ENCODE measurements at places on chromosomes 1 and 21. TPM values are rescaled to one million over a fixed set of nuclear protein-coding genes. Genes with fewer than 3 reads are reported as not detected.

DNA sequence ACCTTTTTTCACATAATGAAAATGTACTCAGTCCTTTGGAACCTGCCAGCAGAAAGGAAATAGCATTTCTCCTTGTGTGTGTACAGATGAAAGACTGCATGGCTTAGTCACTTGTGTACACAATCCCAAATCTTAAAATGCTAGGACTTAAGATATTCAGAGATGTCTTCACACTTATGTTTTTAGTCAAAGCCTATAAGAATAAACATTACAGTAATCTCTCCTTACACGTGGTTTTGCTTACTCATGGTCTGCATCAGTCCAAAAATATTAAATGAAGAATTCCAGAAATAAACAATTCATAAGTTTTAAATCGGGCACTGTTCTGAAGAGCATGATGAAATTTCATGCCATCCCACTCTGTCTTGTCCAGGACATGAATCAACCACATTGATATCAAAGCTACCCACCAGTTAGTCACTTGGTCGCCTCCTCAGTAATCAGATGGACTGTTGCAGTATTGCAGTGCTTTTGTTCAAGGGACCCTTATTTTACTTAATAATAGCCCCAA, 75.7 kb upstream of the RRP15 start:
- H3K36me3 ChIP-seq = no peaks in the 10 kb centered on the region
- no peak for DNase-seq
- H3K4me3 ChIP-seq = no peak overlapping the region
- no peaks in the 10 kb centered on the region for H3K4me1 ChIP-seq

GRCh38 chr1:94672934-94673333, 131.4 kb upstream of the F3 start:
- H3K4me1 ChIP-seq = no peaks in the 10 kb centered on the region
- no peak for DNase-seq
- H3K27me3 ChIP-seq = no peaks in the 10 kb centered on the region
- H3K4me3 ChIP-seq = no peak overlapping the region
- no peaks in the 10 kb centered on the region for H3K36me3 ChIP-seq

Gene CRABP2
- 6.6 TPM for total RNA-seq

Gene LACTBL1
- total RNA-seq = not detected

Gene SYT14
- 3.9 TPM for total RNA-seq

Gene CFHR5
- total RNA-seq = not detected

Gene TCHH
- 0.28 TPM for total RNA-seq

Gene PADI1
- total RNA-seq = not detected

Measured in adrenal gland (tissue), 19 donors.